ENCODE measurements at places on chromosomes 12 and 14.
A peak's percentile ranks its signal among the peaks of the same experiment; 100 is the strongest.

DNA sequence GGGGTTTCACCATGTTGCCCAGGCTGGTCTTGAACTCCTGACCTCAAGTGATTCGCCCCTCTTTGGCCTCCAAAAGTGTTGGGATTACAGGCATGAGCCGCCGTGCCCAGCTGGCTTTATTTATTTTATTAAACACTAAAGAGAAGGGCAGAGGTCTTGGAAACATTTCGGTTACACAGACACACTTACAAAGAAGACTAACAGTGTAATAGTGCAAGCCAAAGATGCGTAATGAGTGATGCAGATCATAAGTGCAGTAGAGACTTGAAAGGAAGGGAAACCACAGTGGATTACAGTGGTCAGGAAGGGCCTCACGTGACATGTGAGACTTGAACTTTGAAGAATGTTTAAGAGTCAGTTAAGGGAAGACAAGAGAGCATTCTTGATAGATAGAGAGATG lies 33.9 kb upstream of the CDK17 start:
- peak; percentile 88 for DNase-seq

- no peak for DNase-seq
These were observed 13.2 kb upstream of the COL2A1 start for GRCh38 chr12:48017496-48017895.

DNA sequence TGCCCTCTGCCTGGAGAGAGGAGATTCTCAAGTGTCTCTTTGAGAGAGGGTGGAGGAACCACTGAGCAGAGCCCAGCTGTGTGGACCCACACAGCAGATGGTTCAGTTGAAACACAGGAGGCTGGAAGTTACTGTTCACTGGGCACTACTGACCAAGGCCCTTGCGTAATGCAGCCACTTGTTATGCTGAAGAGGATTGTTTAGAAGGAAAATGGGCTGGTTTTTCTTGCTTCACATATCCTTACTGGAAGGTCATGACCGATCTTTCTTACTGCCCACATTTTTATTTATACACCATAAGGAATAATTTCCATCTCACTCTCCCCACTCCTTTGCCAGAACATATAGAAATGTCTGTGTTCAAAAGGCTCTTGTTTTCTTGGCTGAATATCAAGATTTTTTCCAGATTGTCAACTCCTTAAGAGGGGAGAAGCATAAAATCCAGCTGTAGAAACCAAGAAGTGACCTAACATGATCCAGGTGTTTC lies 375.1 kb upstream of the DDHD1 start:
- no peak for DNase-seq

GRCh38 chr12:57866308-57867019 lies 19.9 kb upstream of the CTDSP2 start:
- no peak for DNase-seq

- DNase-seq, result no peak
These were observed 40.7 kb downstream of the C12orf50 start for GRCh38 chr12:87988534-87988933.

- no peak for DNase-seq
These were observed 1428.3 kb downstream of the AACS start for GRCh38 chr12:126493366-126494108.

GRCh38 chr14:28773861-28774691 lies 7.5 kb downstream of the FOXG1 start:
- no peak for DNase-seq

- DNase-seq, result no peak
These were observed 51.7 kb upstream of the CORO1C start for GRCh38 chr12:108782971-108783370.

- DNase-seq, result peak; percentile 44
These were observed at the start of gene LRRC43 for GRCh38 chr12:122182887-122183587. Gene LRRC43, plus strand, starts transcription at chr12:122183123. Its CDS starts 22 bp downstream, at chr12:122183145.

DNA sequence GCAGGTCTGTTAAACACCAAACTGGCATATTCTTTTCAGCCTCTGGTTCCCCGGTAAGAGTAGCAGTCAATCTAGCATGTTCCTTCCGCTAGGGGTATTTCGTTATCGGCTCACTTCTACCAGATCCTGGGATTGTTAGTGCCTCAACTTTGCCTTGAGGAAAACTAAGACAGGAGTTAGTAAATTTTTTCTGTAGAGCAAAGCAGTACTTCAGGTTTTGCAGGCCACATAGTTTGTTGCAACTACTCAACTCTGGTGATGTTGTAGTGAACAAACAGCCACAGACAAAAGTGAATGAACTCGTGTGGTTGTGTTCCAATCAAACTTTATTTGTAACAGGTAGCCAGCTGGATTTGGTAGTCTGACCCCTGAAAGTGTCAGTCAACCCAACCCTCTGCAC lies 6.3 kb upstream of the CDH24 start:
- no peak for DNase-seq

GRCh38 chr12:14710632-14711320 lies 14.4 kb upstream of the GUCY2C start:
- DNase-seq, result no peak

- DNase-seq, result no peak
These were observed 386.4 kb downstream of the TRHDE start for GRCh38 chr12:72658615-72659014.

Measured in activated CD4-positive, alpha-beta memory T cell treated with anti-CD3 and anti-CD28 coated beads for 36 hours (primary cell).